Activated B cell treated with CpG ODN at 0.5 μM for 24 hours (primary cell): ENCODE measurements at places on chromosomes 11 and 22. TPM values are rescaled to one million over a fixed set of nuclear protein-coding genes. Genes with fewer than 3 reads are reported as not detected.

RNF26 gene
- 20.1 and 21.2 TPM in 2 replicates for total RNA-seq

PHOX2A gene
- total RNA-seq, result not detected in 2 replicates

TPBGL gene
- not detected in 2 replicates for total RNA-seq

FAM180B gene
- total RNA-seq, result 0.16 TPM in 1 of 2 replicates, not detected in the other

DEPDC7 gene
- total RNA-seq, result 0.27 TPM in 1 of 2 replicates, not detected in the other

PI4KA gene
- total RNA-seq, result 101 and 114 TPM in 2 replicates

CHCHD10 gene
- total RNA-seq, result 63.4 and 68.8 TPM in 2 replicates

OR2D2 gene
- total RNA-seq, result not detected in 2 replicates

BEST1 gene
- 0.16 and 0.44 TPM in 2 replicates for total RNA-seq

CAVIN3 gene
- total RNA-seq, result 0.55 TPM in 1 of 2 replicates, not detected in the other

SAA4 gene
- total RNA-seq, result not detected in 2 replicates

TUB gene
- not detected in 2 replicates for total RNA-seq

OR8A1 gene
- not detected in 2 replicates for total RNA-seq

C11orf91 gene
- total RNA-seq, result 0.49 TPM in 1 of 2 replicates, not detected in the other
